ENCODE measurements at places on chromosomes 16 and 17.

GRCh38 chr16:76390476-76390875 is 113.3 kb downstream of the CNTNAP4 start:
- DNase-seq: no peak

DNA sequence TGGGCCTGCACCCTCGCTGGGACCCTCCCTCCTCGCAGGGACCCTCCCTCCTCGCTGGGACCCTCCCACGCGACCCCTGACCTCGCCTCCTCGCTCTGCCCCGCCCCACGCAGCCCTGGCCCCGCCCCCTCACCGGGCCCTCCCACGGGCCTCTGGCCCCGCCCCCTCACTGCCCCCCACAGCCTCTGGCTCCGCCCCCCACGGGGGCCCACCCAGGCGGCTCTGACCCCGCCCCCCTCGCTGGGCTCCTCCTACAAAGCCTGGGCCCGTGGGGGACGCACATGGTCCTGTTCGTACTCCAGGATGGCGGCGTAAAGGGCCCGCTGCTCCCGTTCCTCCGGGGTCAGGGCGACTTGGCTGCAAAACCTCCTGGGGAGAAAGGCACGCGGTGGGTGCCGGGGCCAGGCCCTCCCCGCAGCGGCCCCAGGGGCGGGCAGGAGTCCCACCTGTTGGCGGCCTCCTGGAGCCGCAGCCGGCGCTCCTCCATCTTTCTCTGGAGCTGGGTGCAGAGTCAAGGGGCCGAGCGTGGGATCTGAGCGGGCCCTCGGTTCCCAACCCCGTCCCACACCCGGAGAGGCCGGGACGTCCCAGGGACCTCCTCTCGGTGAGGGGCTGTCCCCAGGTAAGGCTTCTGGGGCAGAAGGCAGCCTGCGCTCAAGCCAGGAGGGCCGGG is 9.0 kb downstream of the VPS9D1 start:
- peak; percentile 78 for DNase-seq

GRCh38 chr17:50513495-50513894 is 5.3 kb downstream of the MYCBPAP start:
- no peak for DNase-seq

- DNase-seq: no peak
Observed at GRCh38 chr17:80402959-80403358, 12.0 kb upstream of the ENDOV start.

DNA sequence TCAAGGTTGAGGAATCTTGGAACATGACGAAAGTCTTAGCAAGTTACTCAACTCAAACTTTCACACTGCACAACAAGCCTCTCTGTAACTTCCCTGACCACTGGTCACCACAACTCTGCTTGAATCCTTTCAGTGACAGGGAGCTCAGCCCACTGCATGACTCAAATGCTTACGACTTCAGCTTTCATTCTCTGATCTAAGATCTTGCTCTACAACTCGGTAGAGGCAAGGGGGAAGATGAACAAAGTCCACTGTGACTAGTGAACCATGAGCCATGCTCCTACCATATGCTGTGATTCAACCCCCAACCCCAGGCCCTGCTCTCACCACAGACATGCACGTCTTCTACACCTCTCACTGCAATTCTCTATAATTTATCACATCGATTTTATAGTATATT is 160.9 kb downstream of the SLC39A11 start:
- peak; percentile 3 for DNase-seq

- DNase-seq: no peak
Observed at GRCh38 chr16:74503412-74503811, 82.1 kb upstream of the CLEC18B start.

GRCh38 chr17:4997302-4998026 is at the start of the genes INCA1 and KIF1C:
INCA1 (minus strand) TSS chr17:4997522; CDS start chr17:4994437, 3,085 bp downstream.
KIF1C (plus strand) TSS chr17:4997950; CDS start chr17:5000247, 2,297 bp downstream.
- DNase-seq: peak; percentile 90

DNA sequence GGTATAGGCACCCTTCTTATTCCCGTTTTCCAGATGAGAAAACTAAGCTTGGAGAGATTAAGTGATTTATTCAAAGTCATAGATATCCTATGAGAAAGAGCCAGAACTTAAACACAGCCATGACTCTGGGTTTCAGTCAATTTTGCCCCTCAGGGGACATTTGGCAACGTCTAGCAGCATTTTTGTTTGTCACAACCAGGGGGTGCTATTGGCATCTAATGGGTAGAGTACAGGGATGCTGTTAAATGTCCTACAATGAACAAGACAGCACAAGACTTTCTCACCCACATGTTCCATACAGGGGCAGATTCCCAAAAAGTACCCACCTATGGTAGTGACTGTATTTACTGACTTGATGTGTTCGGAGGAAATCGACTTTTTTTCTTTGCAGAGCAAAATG is 4.8 kb upstream of the SHISA9 start:
- DNase-seq: peak; percentile 39

GRCh38 chr17:17738901-17739300 is 57.6 kb downstream of the RAI1 start:
- no peak for DNase-seq

DNA sequence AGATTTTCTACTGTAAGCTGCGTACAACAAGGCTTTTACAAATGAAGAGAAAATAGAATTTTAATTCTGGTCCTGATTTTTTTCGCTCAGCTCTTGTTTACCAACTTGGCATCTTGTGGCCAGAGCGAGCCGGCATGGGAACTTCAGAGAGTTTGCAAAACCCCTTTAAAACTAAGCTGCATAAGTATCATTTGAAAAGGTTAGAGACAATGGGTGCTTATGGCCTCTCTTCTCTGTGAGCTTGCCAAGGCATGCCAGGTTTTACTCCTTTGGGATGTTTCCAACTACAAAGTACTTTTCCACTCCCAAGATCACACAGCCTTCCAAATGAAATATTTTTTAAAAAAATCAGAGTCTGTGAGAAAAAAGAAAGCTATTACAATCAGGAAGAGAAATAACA is 62.4 kb upstream of the FA2H start:
- DNase-seq: no peak

DNA sequence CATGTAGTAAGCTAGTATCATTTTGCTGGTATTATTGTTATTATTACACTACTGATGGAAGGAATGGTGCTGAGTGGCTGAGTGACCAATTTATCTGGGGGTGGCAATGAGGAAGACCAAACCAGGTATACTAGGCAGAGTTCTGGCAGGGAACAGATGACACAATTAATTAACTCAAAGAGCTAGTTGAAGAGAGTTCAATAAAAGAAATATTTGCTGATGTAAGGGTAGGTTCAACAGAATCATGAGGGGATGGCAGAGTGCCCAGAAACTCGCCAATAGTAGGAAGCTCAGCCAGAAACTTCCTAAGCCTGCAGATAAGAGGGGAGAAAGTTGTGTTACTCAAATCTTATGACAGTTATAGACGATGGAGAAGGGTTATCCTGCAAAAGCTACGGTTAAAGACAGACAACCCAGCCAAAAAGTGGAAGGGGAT is 352.5 kb downstream of the KCNJ2 start:
- no peak for DNase-seq

DNA sequence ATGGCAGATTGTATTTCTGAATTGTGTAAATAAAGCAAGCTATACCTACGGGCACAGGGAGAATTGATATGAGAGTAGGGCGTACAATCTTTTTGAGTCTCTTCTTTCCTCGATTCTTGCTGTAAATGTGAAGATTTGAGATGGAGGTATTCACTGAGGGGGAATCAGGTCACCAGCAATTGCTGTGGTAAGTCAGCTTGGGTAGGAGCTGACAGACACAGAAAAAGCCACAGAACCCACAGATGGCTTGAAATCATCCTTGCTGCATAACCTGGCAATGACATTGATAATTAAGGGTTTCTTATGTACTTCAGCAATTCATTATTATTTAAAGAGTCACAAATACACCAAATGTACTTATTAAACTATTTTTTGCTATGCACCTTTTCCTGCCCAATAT is 164.2 kb downstream of the CNTNAP4 start:
- no peak for DNase-seq

DNA sequence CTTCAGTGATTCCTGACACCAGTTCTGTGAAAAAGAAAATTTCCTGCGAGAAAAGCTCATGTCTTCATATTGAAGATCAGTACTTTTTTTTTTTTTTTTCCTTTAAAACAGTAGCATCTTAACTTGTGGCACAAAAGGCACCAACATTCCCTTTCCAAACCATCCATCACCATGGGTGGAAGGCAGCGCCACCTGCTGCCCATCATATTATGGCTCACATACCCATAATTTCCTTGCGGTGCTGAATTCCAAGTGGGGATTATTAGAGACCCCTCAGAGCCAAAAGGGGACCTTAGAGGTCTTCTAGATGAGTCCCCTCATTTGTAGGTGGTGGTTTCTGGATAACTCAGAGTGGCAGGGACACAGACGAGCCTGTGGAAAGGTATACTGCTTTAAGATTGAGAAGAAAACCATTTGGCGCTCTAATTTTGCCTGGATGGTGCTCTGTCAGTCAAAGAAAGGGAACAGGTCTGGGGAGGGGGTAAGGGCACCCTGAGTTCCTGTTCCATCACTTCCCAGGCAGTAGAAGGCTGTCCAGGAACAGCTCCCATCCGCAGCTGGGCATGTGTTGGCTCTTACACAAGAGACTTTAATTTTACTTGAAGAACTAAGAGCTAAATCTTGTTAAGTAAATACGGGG is 7.9 kb upstream of the SOST start:
- peak; percentile 54 for DNase-seq

- no peak for DNase-seq
Observed at GRCh38 chr16:80896776-80897175, 92.4 kb upstream of the CDYL2 start.

GRCh38 chr17:18905226-18905625 is 46.7 kb upstream of the SLC5A10 start:
- no peak for DNase-seq

- no peak for DNase-seq
Observed at GRCh38 chr17:30103921-30104320, 12.7 kb upstream of the NSRP1 start.

DNA sequence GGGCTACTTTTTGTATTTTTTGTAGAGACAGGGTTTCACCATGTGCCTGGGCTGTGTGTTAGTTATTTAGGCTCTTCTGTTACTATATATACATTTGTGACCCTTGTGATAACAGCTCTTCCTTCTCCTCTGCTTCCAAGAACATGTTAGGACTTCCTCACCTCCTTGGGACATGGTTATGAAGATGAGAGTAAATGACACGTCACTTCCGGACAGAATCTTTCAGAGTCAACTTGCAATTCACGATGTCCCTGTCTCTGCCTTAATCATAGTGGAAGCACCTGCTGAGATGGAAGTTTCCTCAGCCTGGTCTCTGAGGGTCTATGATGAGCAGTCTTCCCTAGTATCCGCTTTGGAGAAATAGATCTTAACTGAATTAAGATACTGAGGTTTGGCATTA is 42.9 kb downstream of the CCDC42 start:
- no peak for DNase-seq

GRCh38 chr16:4962716-4963115 is 4.6 kb downstream of the SEC14L5 start:
- no peak for DNase-seq
